ENCODE measurements at places on chromosomes 6 and 20.

DNA sequence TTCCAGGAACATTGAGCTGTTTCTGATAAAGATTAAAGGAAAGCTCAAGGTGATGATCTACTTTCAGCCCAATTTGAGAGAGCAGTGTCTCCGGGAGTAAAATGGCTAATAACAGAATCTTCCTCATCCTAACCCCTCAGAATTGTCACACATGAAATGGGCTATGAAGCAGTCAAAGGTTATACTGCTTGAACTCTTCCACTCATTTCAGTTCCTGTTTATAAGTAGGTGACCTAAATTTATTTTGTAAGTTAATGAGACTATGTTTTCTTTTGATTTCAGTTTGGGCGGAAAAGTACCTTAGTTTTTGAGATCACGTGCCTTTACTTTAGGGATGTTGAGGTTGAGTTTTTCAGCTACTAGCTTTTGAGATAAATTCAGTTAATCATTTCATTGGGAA lies 47.2 kb downstream of the QKI start:
- DNase-seq, result no peak

GRCh38 chr6:169292338-169293124 lies 38.9 kb upstream of the THBS2 start:
- no peak for DNase-seq

- DNase-seq, result no peak
Measured at GRCh38 chr6:105078386-105078708, 101.5 kb downstream of the POPDC3 start.

- DNase-seq, result no peak
Measured at GRCh38 chr20:59144179-59144830, 19.3 kb upstream of the ZNF831 start.

DNA sequence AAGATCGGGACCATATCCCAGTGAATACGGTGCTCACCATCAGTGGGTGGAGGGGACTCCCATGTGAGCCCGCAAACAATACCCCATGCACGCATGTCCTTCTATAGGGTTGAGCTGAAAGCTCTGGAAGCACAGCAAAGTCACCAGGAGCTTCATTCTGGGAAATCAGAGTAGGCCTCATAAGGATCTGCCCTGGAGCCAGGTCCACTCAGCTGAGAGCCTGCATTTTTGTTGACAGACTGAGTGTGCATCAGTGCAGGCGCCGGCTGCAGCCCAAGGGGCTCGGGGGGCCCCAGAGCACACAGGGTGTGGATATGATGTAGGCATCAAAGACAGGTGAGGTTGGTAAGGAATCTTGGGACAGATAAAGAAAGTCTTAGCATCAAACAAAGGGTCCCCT lies 79.8 kb upstream of the CD93 start:
- DNase-seq, result no peak

DNA sequence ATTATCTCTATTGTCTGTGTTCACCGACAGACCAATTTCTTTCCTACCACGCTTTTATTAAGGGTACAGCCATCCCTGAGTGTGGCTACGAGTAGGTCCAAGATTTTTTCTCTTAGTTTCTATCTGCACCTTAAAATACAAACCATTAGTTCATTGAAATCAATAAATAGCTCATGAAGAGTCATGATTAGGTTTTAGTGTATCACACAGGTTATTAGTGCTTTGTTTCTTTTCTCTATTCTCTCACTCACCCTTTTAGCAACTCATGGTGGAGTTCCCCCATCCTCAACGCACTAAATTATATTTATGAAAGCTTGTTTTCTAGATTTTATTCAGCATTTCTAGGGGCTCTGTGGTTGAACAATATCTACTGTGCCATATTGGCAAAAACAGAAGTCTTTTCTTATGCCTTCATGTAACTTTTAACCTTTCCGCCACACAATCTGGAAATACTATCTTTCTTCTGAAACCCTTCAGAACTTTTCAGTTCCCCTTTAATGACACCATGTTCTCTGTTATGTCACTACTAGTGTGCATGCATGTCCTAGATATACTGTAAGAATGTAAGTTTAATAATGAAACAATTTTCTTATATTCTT lies 128.2 kb upstream of the LAMA2 start:
- DNase-seq, result no peak

Data from femur (tissue), 1 donor.